ENCODE measurements at places on chromosomes 13 and 19. TPM values are rescaled to one million over a fixed set of nuclear protein-coding genes. Genes with fewer than 3 reads are reported as not detected.

GRIK5 gene
- total RNA-seq: 3.8 TPM

TNFSF13B gene
- total RNA-seq: 0.32 TPM

ATP4A gene
- total RNA-seq: not detected

CASP14 gene
- not detected for total RNA-seq

PABPC3 gene
- total RNA-seq: 0.14 TPM

ACER1 gene
- not detected for total RNA-seq

CD79A gene
- 0.70 TPM for total RNA-seq

FFAR1 gene
- not detected for total RNA-seq

CCL25 gene
- not detected for total RNA-seq

LMTK3 gene
- 3.3 TPM for total RNA-seq

FCER2 gene
- not detected for total RNA-seq

ZIM2 gene
- total RNA-seq: not detected

MPND gene
- total RNA-seq: 45.3 TPM

OR10H2 gene
- not detected for total RNA-seq

MCF2L gene
- total RNA-seq: 59.9 TPM

DNA sequence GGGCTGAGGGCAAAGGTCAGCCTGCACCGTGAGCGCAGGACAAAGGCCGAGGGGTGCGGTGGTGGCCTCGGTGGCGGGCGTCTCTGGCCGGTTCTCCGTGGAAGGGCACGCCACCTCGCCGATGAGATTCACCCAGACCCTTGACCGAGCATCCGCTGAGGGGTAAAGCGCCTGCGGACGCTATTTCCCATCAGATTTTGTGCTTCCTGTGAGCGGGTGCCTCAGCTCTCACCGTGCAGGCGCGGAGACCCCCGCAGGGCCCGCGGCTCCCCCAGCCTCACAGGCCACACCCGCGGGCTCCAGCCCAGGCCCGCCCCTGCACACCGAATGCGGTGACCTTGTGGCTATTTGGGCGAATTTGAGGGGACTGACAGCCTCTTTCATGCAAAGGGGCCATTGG lies 348.0 kb downstream of the TEX29 start:
- DNase-seq: no peak

GRCh38 chr13:98575904-98576199 lies 1.1 kb downstream of the STK24 start:
- no peak for DNase-seq

DNA sequence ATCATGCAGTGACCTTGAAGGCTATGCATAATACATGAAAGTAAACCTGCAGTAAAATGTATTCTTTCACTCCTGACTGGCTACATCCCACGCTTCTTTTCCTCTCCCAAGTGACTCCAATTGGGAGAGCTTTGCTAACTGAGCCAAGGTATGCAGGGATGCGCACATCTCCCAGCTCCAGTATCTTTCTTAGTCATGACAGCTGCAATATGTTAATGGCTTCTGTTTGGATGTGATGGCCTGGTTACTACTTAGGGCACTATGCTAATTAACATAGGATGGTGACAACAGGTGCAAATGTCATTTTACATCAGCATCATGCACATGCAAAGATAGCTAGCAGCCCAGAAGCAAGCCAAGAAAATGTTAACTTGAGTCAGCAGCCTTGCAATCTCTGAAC lies 134.7 kb downstream of the POU4F1 start:
- DNase-seq: no peak

DNA sequence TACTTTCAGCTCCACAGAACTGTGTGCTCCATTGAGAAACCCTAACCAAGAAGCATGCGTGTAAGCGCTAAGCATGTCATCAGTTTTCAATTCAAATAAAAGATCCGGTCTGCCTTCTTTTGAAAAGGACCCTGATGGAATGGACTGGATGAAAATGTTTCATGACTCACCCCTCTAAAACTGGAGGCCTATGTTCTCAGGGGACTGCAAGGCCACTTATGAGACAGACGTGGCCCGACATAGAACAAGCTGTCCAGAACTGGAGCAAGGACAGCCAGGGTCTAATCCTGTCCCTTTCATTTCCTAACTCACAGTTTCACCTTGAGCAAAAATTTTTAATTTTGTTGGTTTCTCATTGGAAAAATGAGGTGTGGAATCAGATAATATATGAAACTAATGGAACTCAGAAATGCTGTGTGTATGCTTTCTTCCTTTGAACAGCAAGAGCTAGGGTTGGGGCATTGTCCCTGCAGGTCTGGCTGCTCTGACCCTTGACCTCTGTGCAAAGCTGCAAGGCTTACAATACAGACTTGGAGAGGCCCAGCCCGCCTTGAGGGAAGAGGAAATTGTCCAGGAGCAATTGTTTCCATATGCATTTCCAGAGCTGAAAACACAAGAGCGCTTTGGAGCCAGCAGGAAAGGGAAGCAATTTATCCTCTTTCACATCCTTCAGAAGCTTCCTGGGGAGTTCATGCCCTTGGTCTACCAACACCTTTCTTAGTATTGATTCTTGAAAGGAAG lies 553.4 kb upstream of the KLF12 start:
- DNase-seq: peak; percentile 52

- no peak for DNase-seq
Observed at GRCh38 chr19:48487544-48487943, 18.4 kb downstream of the CYTH2 start.

DNA sequence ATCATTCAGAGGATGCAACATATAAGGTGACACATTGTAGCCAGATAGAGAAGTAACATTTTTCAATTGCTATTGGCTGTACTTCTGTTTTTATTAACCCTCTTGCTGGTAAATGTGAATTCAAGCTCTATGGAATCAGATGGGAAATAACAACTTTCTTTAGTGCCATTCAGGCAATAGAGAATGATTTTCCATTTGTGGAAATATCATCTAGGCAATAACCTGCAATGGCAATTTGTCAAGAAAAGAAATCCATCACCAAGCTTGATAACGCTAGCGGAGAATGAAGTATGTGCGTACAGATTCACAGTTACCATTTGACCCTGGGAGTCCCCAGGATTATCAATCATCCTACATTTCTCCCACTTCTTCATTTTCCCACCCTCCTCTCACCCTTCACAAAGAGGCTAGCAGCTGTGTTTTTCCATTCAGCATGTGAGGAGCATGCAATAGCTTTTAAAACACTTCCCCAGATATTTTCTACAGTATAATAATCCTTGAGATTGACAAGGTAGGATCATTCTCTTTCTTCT lies 569.7 kb upstream of the KLF12 start:
- no peak for DNase-seq

- no peak for DNase-seq
Observed at GRCh38 chr13:37381502-37381901, 217.1 kb downstream of the POSTN start.

GRCh38 chr19:32317086-32317485 lies 28.3 kb upstream of the ZNF507 start:
- DNase-seq: no peak

- DNase-seq: no peak
Observed at GRCh38 chr13:19575230-19575629, 13.9 kb upstream of the TPTE2 start.

GRCh38 chr13:106445996-106446395 lies 89.5 kb downstream of the EFNB2 start:
- DNase-seq: no peak

DNA sequence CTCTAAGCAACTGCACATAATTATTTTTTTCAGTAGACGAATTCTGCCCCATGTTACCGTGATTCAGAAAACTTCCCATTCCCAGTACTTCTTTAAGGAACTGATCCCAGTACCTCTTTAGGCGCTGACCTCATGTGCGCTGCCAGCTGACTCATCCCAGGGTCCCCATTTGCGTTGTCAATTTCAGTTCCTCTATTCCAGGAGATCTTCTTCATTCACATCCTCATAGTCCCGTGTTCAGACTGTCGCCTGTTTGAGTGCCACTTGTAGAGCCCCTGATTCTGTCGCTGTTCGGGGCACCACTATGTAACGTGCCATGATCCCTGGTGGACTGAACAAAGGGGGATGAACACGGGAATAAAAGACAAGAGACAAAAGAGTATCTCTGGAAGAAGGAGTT lies 16.4 kb downstream of the FPR3 start:
- DNase-seq: no peak

DNA sequence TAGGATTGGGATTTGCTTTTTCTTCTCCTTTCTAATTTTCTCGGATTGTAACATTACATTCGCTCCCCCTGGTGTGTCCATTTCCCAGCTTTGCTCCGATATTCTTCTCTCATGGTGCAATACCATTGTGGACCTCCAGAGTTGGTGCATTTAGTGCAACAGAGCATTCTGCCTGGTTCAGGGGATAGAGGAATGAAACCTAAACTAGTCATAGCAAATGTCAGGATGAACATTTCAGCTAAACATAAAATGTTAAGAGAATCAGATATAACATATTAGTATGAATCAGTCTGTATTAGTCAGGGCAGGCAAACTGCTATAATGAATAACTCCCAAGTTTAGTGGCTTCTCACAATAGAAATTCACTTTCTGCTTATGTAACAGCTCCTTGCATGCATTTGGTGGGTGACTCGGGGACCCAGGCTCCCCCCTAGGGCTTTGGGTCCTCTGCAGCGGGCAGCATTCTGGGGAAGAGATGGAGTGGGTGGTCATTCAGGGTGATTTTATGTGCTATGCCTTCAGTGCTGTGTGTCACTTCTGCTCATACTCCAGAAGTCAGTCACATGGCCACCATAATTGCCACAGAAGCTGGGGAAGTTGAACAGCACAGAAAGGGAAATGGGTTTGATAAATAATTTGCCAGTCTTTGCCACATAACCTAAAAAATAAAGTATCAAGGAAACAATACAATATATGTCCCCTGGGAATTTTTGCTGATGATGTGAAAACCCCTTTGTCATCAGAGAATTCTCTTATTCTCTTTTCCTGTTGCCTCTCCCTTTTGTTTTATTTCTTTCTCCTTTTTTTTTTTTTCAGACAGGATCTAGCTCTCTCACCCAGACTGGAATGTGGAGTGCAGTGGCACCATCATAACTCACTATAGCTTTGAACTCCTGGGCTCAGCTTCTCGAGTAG lies 111.0 kb downstream of the HSPH1 start:
- DNase-seq: no peak

DNA sequence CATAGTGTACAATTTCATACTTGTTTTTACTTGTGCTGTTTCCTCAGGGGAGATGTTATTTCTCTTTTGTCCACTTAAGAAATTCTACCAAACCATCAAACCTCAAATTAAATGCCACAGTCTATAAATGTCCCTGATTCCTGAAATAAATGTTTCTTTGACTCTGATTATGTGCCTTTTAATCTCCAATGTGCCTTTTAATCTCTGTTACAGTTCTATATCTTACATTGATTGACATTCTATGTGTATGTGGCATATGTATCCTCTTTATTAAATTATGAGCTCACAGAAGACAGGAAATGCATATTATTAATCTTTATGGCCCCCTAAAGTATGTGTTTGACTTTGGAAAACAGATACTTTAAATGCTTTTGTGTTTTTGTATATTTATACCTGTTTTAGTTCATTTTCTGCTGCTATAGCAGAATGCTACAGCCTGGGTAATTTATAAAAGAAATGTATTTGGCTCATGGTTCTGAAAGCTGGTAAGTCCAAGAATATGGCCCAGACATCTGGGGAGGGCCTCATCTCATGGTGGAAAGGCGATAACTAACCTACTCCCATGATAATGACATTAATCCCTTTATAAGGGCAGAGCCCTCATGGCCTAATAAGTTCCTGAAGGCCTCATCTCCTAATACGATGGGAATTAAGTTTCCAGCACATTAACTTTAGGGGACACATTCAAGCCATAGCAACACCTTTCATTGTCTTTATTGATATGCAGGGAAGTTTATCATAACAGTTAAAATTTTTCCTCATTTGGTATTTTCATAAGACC lies 403.9 kb downstream of the LIG4 start:
- no peak for DNase-seq

DNA sequence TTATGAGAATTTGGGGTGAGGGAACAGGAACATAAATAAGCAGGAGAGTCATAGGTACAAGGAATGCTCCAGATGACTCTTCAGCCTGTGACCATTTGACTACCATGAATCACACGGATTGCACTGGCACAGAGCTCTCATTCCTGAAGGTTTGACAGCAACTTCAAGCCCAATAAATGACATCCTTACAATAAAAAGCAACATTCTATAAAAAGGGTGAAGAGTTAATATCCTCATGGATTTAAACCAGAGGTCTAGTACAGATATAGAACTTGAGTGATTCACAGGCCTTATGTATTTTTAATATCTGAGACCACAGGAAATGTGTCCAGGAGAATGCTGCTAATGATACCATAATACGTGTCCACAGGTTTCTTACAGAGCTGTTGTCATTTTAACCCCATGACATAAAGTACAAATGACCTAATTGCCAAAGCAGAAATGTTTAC lies 158.1 kb downstream of the IRS2 start:
- DNase-seq: no peak

DNA sequence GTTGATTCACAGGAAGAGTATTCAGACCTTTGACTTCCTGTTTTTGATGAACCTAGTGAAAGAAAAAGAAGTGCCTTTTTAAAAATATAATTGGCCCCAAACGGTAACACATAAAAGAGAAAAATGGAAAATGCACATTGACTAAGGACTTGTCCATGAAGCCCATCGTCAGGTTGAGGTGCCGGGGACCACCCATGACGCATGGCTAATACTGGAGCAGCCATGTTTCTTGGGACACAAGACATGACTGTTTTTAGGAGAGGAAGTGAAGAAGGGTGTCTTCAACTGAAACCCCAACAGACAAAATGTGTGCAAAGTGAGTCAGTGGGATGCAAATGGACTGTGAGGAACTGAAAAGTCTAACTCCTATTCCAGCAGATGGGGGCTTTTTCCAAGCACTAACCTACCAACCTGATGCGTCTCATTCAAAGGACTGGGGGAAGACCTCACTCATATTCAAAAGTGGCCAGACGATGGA lies 459.4 kb downstream of the FOXO1 start:
- no peak for DNase-seq

- no peak for DNase-seq
Observed at GRCh38 chr19:16449330-16449961, 22.3 kb downstream of the EPS15L1 start.

DNA sequence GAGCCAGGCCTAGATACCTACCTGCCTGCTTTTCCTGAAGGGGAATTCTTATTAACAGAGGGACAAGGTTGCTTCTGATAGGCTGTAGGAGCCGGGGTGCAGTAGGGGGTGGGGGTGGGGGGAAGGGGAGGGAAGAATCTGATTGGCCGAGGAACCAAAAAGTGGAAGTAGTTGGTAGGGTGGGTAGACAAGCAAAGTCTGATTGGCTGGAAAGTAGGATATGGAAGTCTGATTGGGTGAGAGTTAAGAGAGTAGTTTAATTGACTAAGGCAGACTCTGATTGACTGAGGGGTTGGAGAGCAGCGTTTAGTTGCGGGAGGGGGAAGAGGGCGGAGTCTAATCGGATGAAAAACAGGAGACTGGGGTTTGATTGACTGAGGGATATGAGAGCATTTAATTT lies 9.4 kb upstream of the CYP4F22 start:
- no peak for DNase-seq

DNA sequence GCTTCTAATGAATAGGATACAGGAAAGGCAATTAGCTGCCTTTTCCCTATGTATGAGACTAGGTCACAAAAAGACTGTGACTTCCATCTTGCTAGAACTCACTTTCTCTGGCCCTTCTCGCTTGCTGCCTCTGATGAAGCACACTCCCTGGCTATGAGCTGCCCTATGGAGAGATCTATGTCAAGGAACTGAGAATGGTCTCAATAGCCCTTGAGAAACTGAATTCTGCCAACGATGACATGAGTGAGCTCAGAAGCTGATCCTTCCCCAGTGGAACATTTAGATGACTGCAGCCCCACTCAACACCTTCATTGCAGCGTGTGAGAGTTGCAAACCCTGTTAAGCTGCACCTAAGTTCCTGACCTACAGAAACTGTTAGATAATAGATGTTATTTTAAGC lies 309.8 kb downstream of the COG6 start:
- DNase-seq: no peak
